Foreskin fibroblast (primary cell): ENCODE measurements at places on chromosomes 7 and 10.
A peak's percentile ranks its signal among the peaks of the same experiment; 100 is the strongest.

- DNase-seq, result no peak
Measured at GRCh38 chr10:124143721-124144120, 50.3 kb upstream of the CHST15 start.

DNA sequence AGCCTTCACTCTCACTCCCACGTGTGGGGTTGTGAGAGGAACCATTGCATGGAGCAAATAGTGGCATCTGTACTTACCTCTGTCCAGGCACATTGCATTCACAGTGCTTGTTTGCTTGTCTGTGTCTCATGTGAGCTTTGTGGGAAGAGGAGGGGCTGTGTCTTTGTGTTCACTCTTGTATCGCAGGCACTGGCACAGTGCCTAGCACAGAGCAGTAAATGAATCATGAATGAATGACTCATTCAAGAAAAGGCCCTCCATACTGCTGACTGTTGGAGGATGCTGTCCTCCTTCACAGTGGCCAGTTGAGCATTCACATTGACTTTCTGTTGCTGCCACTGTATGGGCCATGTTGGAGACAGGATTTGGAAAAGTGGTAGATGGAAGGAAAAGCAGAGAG is 125.3 kb downstream of the SORCS3 start:
- DNase-seq, result peak; percentile 1

DNA sequence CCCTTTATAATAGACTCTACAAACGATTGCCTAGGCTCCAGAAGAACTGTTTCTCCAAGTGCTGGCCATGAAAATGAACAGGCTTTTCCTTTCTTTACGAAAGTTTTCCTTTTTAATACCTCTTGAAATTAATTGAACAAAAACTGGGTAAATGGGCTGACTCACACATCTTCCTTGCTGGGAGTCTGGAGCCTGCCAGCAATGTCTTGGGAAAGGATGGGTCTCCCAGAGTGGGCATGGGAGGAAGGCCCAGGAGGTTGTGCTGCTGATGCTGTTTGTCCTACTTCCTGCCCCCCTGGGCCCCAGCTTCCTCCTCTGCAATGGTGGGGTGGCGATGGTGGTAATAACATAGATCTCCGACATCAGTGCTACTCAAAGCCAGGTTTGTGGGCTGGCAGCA is 174.1 kb downstream of the RPS24 start:
- no peak for DNase-seq

GRCh38 chr7:29547421-29547820 is 16.2 kb upstream of the PRR15 start:
- DNase-seq, result no peak

- no peak for DNase-seq
Measured at GRCh38 chr10:25425776-25426175, 251.0 kb downstream of the GPR158 start.

- DNase-seq, result no peak
Measured at GRCh38 chr10:49001402-49001801, 61.8 kb upstream of the LRRC18 start.

DNA sequence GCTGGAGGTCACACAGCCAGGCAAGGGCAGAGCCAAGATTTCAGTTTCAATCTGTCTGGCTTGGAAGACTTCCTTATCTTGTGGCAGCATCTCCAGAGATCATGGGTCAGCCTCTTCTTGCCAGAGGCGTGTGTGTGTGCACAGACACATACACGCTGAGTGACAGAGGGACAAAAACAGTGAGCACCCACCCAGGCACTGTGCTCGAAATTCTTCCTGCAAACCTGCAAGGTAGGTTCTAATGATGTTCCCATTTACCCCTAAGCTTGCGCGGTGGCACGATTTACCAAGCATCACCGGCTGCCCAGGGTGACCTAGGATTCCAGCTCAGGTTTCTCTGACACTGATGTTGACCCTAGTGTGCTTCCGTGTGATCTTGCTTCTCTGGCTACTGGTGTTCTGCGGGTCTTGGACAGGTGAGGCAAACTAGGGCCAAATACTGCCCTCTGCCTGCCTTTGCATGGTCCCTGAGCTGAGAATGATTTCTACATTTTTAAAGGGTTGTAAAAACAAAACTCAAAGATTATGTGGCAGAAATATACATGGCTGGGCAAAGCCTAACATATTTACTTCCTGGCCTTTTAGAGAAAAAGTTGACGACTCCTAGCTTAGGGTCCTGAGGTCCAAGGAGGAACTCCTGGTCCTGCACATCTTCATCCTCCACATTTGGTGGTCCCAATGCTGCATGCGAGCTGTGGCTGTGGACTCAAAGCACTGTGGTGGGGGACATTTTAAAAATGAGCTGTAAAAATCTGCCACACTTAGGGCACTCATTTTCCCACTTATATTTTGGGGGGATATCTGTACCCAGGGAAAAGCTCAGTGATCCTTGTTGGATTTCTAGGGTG is 268.5 kb downstream of the RPS24 start:
- peak; percentile 29 for DNase-seq

DNA sequence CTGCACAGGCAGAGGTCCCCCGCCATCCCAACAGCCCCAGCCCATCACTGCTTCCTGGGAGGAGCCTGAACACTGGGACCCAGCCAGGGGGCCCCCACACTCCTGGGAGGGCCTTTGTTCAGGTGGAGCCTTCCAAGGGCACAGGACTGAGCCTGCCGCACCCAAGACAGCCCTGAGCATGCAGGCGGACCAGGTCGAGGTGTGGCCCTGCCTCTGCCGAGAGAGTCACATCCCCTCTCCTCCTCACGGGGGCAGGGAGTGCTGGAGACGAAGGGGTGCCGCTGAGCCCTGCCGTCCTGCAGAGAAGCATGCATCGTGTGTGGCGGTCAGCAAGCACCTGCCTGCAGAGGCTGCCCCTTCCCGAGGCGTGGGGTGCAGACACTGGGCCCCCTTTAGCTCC is 7.3 kb upstream of the MAFK start:
- DNase-seq, result no peak

DNA sequence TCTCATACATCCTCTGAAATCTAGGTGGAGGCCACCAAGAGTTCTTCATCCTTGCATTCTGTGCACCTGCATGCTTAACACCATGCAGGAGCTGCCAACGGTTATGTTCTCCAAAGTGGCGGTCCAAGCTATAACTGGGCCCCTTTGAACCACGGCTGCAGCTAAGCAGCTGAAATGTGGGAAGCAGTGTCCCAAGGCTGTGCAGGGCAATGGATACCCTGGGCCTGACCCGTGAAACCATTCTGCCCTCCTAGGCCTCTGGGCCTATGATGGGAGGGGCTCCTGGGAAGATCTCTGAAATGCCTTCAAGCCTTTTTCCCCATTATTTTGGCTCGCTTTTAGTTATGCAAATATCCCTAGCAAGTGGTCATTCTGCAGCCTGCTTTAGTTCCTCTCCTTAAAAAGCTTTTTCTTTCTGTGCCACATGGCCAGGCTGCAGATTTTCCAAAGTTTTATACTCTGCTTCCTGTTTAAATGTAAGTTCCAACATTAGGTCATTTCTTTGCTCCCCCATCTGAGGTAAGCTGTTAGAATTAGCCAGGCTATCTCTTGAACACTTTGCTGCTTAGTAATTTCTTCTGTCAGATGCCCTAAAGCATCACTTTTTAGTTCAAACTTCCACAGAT is 7.7 kb upstream of the GTPBP4 start:
- DNase-seq, result no peak
